Stimulated activated CD4-positive, alpha-beta T cell treated with anti-CD3 and anti-CD28 coated beads, TNF-alpha, amount 100 ng/mL, for 48 hours (primary cell): ENCODE measurements at places on chromosomes 3 and 15.

DNA sequence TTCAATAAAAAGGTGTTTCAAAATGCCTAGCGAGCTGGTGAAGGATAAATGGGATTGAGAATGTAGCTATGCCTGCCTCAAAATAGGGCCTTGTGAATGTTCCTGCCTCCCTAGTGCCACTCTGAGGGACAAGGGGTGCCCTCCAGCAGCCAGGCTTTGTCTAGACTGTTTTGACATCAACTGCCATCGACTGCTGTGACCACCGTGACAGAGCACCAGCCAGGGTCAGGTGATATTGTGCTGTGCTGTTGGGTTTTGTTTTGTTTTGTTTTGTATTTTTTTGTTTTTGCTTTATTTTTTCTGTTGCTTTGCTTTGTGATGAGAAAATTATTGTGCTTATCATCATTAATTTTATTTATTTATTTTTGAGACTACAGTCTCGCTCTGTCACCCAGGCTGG, 144.8 kb downstream of the SMAD6 start:
- no peak for DNase-seq

DNA sequence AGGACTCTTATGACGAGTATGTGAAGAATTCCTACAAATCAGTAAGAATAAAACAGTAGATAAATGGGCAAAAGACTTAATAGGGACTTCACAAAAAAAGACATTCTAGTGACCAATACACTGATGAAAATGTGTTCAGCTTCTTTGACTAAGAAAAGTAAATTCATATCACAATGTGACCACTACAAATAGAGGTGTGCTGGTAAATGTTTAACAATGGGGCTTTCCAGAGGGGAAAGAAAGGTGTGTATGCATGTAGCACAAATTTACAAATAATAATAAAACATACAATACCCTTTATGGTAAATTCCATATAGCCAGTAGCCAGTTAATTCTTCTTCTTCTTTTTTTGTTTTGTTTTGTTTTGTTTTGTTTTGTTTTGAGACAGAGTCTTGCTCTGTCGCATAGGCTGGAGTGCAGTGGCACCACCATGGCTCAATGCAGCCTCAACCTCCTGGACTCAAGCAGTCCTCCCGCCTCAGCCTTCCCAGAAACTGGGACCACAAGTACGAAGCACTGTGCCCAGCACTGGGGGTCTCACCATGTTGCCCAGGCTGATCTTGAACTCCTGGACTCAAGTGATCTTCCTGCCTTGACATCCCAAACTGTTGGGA, 17.5 kb upstream of the NMD3 start:
- DNase-seq: no peak

DNA sequence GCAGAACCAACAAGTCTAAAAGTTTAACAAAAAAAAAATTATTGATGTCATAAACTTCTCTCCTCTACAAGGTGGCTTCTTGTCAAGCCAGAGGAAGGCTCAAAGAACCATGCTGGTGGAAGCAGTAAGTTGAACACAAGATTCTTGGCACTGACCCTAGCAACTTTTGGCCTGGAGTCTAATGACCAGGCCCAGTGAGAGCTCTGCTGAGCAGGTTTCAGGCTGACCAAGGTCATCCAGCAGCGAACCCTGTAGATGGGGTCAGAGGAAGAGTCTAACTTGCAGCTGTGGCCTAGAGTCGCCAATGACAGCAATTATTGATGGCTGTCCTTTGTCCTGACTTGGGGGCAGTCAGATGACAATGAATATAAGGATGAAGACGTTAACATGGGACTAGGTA, 43.1 kb upstream of the PDZRN3 start:
- DNase-seq: no peak

GRCh38 chr3:72580900-72581299, 267.3 kb downstream of the SHQ1 start:
- no peak for DNase-seq

DNA sequence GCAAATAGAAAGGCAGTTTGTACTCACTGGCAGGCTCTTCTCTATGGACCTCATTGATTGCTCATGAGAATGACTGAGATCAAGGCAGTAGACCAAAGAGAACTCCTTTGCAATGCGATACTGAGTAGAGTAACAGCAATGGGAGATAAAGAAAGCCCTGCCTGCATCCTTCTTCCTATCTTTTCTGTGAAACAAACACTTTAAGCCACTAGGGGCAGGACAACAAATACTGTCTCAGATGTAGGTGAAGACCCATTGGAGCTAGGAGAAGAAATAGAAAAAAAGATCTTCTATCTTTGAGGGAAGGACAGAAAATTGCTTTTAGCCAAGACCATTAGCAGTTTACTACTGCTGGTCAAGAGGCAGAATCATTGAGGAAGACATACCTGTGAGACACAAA, 117.6 kb upstream of the IGSF10 start:
- no peak for DNase-seq

DNA sequence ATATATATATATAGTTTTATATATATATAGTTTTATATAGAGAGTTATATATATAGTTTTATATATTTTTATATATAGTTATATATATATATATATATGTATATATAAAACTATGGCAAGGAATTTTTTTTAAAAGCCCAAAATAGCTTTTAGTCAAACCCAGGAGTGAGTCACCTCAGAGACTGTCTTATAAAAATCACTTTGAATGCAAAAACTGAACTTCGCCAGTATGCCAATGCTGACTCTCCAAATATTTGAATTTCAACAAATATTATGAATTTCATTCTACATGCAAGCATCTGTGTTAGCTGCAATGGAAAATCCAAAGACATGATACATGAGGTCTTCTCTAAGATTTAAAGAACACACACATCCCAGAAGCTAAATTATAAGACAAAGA, 132.8 kb upstream of the NR2F2 start:
- no peak for DNase-seq
